ENCODE measurements at places on chromosomes 7 and 10.
A peak's percentile ranks its signal among the peaks of the same experiment; 100 is the strongest.

GRCh38 chr10:22761569-22762220, 47.3 kb upstream of the PIP4K2A start:
- H3K4me1 ChIP-seq, result no peaks in the 10 kb centered on the region
- peak; percentile 35 for DNase-seq
- H3K4me3 ChIP-seq, result no peak overlapping the region
- H3K27ac ChIP-seq, result no peak overlapping the region
- H3K36me3 ChIP-seq, result no peaks in the 10 kb centered on the region

DNA sequence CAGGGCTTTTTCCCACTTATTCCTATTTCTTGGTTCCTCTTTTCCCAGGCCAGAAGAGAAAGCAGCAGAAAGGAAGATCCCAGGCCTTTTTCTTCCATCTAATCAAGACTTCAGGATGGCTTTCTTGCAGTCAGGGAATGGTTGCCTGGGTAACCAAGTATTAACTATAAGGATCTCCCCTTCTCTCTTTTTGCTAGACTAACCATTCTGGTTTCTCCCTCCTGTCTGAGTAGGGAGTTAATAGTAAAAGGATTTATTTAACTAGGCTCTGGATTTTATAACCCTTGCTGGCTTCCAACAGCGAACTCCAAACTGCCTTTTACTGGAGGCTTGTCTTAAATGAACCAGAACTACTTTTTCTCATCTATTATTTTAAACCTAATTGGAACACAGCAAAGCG, 90.4 kb downstream of the GRM8 start:
- DNase-seq, result no peak
- no peaks in the 10 kb centered on the region for H3K4me1 ChIP-seq
- no peak overlapping the region for H3K4me3 ChIP-seq
- H3K36me3 ChIP-seq, result no peaks in the 10 kb centered on the region
- no peaks in the 10 kb centered on the region for H3K27me3 ChIP-seq
- H3K27ac ChIP-seq, result no peak overlapping the region

DNA sequence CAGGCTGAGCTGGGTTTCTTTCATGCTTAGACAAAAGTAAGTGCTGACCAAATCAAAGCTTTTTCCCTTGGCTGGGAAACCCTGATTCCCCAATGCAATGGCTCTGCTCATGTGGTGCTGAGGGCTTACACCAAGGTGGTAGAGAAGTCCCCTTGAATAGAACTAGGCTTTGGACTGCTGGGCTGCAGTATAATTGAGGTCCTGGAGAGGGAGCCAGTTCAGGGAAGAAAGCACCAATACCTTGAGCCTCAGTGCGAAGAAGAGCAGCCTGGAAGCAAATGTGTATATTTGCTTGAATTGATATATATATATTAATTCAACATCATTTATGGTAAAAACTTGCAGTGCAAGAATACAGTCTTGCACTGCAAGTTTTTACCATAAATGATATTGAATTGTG, 391.1 kb downstream of the RPS24 start:
- no peak overlapping the region for H3K27ac ChIP-seq
- H3K36me3 ChIP-seq, result no peaks in the 10 kb centered on the region
- no peak overlapping the region for H3K4me3 ChIP-seq
- no peaks in the 10 kb centered on the region for H3K27me3 ChIP-seq
- peaks cover 14% of the 10 kb centered on the region for H3K4me1 ChIP-seq

DNA sequence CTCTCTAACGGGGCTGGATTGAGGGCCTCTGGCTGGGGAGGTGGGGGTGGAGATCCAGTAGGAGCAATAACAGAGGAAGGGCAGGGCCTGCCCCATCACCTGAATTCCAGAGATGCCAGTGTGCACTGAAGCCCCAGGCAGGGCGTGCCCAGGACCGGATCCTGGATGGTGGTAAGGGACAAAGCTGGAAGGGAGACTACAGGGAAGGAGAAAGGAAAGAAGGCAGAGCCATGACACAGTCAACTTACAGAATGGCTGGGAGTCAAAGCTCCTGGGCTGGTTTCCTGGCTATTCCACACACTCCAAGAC, 666 bp downstream of the TMEM139 start:
- peaks cover 12% of the 10 kb centered on the region for H3K27me3 ChIP-seq
- no peak overlapping the region for H3K4me3 ChIP-seq
- peaks cover 14% of the 10 kb centered on the region for H3K4me1 ChIP-seq
- no peak for DNase-seq
- no peak overlapping the region for H3K27ac ChIP-seq

GRCh38 chr10:46560381-46560780, 3.9 kb upstream of the GPRIN2 start:
- H3K27me3 ChIP-seq, result peaks cover 58% of the 10 kb centered on the region
- peaks cover 6% of the 10 kb centered on the region for H3K4me1 ChIP-seq
- H3K36me3 ChIP-seq, result no peaks in the 10 kb centered on the region
- DNase-seq, result no peak

GRCh38 chr10:33542752-33543505, 208.5 kb upstream of the NRP1 start:
- no peaks in the 10 kb centered on the region for H3K4me1 ChIP-seq
- no peak overlapping the region for H3K4me3 ChIP-seq
- H3K27me3 ChIP-seq, result no peaks in the 10 kb centered on the region
- no peaks in the 10 kb centered on the region for H3K36me3 ChIP-seq
- H3K27ac ChIP-seq, result no peak overlapping the region

- H3K27ac ChIP-seq, result no peak overlapping the region
- DNase-seq, result no peak
- H3K4me1 ChIP-seq, result no peaks in the 10 kb centered on the region
- no peak overlapping the region for H3K4me3 ChIP-seq
These were observed 68.2 kb downstream of the CLEC2L start for GRCh38 chr7:139591550-139592195.

DNA sequence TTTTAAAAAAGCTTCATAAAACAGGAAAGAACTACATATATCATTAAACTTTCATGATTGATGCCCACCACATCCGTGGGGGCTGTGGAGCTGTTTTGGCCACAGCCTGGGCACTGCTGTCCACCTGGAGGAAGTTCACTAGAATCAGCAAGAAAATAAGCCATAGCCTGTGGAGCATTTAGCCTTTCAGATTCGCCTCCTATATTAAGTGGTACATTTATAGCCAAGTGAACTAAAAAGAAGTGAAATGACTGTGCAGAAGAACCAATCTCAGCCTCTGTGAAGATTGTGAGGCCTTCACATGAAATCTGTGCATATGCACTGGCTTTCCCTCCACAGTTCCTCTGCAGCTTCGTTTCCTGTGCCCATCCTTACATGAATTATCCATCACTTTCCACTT, 23.5 kb downstream of the WNT16 start:
- no peak overlapping the region for H3K4me3 ChIP-seq
- no peak overlapping the region for H3K27ac ChIP-seq
- DNase-seq, result no peak
- peaks cover 23% of the 10 kb centered on the region for H3K36me3 ChIP-seq
- no peaks in the 10 kb centered on the region for H3K27me3 ChIP-seq

Measured in neural progenitor cell (in vitro differentiated cells).